Left lobe of liver (tissue), 2 donors: ENCODE measurements at places on chromosomes 2 and 18. TPM values are rescaled to one million over a fixed set of nuclear protein-coding genes. Genes with fewer than 3 reads are reported as not detected.

DNA sequence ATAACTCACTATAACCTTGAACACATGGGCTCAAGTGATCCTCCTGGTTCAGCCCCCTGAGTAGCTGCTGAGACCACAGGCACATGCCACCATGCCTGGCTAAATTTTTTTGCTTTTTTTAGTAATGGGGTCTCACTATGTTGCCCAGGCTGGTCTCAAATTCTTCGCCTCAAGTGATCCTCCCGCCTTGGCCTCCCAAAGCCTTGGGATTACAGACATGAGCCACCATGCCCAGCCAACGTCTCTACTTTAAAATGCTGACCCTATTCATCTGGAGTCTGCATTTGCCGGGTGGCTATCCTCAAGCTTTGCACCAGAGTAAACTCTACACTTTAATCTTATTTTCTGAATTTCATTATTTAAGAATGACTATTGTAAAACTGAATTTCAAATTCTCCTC is 37.6 kb upstream of the RALBP1 start:
- no peak for DNase-seq

GRCh38 chr18:10858477-10858876 is 290.9 kb downstream of the PIEZO2 start:
- DNase-seq, result no peak

DNA sequence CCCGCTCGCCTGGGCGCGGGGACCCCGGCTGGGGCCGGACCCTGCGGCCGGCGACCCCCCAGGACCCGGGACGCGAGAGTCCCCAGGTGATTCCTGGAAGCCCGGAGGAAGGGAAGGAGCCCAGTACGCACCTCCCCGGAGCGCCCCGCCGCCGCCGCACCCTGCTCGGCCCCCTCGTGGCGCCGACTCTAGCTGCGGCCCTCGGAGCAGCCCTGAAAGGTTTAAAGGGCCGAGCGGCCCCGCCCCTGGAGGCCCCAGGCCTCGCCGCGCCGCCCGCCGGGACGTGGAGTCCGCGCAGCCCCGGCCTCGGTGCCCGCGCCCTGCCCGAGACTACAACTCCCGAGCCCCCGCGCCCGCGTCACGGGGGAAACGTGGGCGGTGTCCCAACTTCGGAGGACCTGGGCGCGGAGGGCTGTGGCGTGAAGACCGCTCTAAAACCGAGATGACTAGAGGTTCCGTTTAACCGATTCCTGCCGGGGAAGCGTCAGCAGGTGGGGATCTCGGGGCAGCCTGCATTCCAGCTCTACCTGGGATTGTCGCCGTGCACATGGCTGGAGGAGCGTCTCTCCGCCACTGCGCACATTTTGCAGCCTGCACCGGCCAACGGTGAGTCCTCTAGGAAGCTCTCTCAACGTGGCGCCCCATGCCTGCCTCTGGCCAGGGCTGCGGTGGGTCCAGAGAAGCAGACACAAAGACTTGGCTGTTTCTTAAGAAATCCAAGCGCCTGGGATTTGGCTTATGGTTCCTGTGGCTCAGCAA is at the start of gene TMEM150A:
TMEM150A (minus strand) TSS at position 223 of the 759 bp plus-strand sequence. CDS start 750 bp downstream, outside the sequence.
- DNase-seq, result peak; percentile 96

Gene CPLX4
- not detected for total RNA-seq

DNA sequence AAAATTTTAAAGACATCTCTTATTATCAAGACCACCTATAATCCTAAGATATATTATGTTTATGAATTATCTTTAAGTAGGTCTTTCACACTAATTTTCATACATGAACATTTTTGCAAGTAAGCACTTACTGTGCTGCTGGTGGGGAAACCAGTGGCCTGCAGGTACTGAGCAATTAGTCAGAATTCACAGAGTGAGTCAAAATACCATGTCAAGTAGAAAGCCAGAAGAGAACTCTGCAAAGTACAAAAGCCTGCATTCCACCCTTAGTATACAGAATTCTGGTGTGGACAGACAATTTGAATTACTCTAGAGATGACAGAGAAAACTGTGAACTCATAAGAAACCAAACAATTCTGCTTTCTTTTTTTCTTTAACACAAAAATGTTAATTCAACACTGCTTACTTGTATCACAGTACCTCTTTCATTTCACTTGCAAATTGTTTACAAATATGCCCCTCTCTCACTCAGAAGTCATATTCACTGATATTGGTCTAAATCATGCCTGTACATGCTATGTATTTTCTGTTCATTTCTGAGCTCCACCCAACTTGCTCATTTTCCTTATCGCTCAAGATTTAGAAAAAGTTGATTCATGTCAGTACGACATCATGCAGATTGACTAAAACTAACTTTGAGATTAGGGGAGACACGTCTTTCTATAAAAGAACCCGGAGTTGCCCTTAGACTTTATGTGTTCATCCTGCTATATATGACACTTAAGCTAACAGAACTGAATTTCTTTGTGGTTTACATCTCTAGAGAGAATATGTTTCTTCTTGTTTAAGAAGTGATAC is 182.9 kb downstream of the IKZF2 start:
- no peak for DNase-seq

Gene RAD51AP2
- 0.30 TPM for total RNA-seq

DNA sequence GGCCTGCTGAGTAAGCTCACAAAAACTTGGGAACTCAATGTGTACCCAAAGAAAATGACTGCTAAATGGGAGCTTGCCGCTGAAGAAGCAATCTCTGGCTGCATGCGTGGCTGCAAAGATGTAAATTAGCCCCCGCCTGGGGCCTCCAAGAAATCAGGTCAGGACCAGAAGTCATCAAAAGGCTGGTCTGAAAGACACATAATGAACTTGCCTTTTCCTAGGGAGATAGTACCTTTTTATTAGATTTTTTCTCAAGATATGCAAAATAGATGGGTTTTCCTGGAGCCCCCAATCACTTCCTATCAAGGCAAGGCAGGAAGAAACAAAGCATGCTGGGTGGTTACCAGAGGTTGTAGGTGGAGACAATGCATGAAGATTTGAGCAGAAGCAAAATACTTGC is 38.9 kb downstream of the PDCL3 start:
- no peak for DNase-seq

DNA sequence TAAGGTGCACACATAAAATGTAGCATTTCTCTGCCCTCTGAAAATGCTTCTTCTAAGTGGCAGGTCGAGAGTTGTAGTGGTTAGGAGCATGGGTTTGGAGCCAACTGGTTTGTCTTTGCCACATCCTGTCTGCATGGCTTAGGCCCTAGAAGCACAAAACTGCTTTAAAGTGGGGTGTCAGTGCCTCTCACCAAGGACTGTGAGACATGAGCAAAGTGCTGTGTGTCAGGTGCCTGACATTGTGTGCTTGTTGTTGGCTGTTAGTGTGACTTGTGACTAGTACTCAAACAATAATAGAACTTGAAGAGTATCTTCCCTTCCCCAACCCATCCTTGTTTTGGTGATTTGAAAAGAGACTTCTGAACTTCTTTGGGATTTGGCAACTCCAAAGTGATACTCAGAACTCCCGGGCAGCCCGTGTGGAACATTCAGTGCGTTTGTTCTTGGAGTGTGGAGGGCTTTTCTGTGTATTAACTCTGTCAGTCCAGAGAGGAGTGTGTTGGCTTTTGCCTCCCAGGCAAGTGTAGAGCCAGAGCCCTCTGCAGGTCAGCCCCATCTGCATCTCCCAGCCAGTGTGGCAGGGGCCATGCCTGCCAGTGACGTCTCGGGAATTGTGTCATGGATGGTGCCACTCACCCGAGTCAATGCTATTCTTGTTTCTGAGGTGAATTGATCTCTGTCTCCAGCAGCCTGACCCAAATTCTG is 5.0 kb downstream of the MGAT5 start:
- DNase-seq, result no peak

DNA sequence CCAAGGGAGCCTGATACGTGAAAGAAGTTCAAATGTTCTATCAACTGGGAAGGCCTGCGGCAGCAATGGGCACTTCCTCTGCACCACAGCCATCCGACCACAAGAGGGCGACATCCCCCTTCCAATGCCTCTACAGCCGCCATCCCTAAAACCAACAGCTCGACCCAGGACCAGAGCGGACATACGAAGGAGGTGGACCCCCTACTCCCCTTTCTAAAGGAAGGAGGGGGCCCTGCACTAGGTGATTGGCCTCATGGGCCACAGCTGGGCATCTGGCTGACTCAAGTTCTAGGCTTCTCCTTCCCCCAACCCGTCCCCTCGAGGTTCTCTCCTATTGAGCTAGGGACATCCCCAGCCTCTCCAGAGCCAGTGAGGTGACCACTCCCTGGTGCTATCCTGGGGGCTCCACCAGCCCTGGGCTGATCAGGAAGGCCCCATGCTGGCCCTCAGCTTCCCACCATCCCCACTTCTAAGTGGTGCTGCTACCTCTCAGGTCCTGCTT is 217.2 kb downstream of the TNS1 start:
- peak; percentile 78 for DNase-seq

GRCh38 chr2:219736209-219736608 is 108.8 kb downstream of the SLC4A3 start:
- DNase-seq, result no peak

Gene ZNF396
- 1.2 TPM for total RNA-seq

DNA sequence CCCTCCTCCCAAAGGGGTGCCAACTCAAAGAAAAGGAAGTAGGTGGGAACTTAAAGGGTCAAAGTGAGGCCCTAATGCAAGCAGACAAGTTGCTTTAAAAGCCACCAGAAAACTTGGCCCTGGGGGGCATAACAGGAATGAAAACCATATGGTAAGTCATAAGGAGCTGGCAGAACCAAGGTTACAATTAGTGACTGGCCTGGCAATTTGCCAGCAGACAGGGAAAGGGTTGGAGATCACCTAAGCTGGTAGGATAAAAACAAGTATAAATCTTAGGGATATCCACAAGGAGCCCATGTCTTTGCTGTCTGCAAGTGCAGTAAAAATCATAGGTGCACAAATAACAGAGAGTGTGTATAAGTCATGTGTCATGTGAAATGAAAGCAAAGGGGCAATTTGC is 256.7 kb upstream of the LRRTM4 start:
- no peak for DNase-seq

DNA sequence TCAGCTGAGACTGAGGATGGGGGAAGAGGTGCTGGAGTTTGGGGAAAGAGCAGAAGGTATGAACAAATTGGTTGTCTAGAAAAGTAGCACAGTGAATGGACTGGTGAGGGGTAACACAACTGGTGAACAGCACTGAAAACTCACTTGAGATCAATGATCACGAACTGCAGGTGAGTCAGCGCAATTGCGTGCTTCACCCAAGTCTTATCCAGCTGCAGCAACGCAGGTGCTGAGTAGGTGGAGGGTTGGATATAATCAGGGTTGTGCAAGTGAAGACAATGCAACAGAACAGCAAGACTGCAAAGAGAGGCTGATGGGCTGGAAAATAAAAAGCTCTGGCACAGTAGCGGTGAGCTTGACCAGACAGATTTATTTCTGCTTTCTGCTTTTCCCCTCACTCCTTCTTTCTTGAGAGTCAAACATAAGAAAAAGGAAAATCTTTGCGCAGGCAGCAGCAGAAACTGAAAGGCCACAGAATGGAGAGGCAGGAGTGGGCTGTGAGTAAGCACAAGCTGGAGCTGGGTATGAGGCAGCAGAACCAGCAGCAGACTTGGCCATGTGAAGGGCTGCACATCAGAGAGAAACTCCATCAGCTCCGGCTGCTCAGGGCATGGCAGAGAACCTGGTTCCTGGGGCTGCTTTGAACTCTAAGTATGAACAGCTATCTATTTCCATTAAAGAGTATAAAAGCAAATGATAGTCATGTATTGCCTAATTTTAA is 99.4 kb upstream of the ARL5A start:
- DNase-seq, result no peak

Gene ACVR2A
- total RNA-seq, result 7.2 TPM
